ENCODE measurements at places on chromosomes 2 and 18.
A peak's percentile ranks its signal among the peaks of the same experiment; 100 is the strongest.

DNA sequence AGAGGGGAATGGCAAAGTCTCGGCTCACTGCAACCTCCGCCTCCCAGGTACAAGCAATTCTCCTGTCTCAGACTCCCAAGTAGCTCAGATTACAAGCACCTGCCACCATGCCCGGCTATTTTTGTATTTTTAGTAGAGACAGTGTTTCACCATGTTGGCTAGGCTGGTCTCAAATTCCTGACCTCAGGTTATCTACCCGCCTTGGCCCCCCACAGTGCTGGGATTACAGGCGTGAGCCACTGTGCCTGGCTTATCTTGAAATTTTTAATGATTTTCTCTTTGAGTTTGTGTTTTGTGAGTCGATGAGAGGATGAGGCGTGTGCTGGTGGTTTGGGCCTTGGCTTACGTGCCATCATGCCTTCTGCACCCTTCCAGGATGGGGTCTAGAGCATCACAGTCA is 101.3 kb upstream of the ST3GAL5 start:
- no peak for DNase-seq

GRCh38 chr18:27789406-27789805 is 387.5 kb downstream of the CDH2 start:
- DNase-seq, result no peak

DNA sequence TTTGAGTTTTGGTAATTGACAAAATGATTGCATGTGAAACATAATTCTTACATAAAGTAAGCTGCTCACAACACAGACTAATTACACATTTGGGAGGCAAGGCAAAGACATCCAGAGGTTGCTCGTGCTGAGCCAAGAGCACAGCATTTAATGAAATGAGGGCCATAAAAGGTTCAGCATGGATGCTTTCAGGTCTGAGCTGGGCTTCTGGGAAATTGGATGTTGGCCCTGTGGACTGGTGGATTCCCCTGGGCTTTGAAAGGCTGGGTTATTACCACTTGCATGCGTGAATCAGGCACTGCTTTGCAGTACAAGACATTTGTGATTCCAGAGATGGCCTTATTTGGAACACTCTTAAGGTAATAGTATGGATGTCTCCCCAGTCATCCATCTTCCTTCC is 533.5 kb upstream of the NRP2 start:
- no peak for DNase-seq

DNA sequence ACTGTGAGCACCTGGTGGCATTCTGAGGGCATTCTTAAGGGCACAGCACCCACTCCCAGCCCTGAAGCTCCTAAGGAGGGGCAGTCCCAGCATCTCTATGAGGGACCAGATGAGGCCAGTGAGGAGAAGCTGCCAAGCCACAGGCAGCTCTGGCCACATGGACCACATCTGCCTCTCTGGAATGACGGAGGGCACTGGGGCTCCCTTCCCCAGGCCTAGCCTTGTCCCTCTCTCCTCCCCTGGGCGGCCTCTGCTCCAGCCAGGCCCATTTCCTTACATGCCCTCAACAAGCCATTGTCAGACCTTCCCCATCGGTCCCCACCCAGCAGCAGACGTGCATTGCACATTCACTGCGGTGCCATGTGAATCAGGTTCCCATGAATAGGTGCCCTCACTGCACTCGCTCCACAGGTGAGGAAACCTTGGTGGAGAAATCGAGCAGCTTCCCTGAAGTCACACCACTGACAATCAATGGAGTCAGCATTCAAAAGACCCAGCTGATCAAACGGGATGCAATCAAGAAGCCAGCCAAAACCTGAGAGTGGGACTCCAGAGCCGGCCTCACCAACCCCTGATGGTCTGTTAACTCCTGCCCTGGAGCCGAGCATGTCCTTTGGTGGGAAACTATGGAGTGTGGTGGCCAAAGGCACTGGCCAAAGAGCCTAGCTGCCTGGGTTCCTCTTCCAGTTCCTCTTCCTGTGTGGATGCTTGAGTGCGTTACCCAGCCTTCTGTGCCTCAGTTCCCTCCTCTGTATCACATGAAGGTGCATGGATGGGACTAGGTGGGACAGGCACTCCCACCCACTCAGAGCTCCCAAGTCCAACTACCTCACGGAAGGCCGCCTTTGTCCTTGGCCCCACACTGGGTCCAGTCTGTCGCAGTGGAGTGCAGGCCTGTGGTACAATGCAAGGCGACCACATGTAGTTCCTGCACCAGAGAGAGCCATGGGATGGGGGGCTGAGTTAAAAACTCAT is 147.3 kb downstream of the ZFP36L2 start:
- DNase-seq, result no peak

DNA sequence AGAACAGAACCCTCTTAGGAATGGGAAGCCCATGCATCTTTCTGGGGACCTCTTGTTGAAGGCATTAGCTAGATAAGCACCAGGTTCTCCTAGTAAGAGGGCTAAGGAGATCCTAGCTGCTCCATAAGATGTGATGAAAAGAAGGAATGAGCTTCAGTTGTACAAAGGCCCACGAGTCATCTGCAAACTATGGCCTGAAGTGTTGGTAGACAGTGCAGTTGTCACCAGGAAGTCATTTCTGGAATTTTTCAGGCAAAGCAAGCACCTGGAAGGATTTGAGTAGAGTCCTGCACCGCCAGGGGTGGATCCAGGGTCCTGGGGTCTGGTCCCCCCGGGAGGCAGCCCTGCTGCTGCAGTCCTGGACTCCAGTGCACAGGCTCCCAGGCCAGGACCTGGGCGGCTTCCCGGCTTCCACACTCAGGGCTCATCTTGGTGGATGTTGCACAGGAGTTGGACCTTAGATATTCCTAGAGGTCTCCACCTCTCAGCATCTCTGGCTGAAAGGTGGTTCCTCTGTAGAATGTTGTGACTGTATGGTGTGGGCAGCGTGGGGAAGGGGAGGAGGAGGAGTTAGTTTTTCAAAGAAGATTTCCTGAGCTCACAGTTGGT is 85.3 kb downstream of the LDLRAD4 start:
- no peak for DNase-seq

DNA sequence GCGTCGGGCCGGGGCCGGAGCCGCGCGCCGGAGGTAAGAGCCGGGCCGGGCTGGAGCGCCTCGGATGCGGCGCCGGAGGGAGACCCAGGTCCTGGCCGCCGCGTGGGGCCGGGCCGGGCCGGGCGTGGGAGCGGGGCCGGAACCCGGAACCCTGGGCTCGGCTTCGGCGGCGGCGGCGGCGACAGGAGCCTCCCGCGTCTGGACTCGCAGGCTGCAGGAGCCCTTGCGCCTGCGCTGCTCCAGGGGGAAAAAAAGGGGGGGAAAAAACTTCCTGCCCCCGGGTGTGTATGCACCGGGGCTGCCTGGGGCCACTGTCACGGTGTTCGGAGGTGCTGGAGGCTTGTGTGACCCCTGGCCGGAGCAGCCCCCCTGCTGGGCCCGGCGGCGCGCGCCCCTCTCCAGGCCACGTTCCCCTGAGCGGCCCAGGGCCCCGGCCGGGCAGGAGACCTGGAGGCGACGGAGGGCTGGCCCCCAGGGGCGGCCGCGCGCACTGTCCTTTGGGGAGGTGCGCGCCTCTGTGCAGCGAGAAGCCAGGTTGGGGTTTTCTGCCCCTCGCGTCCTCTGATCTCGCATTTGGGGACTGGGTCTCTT is 864 bp downstream of the KLHL29 start:
- no peak for DNase-seq

GRCh38 chr2:48248251-48248933 is 281.6 kb upstream of the STON1 start:
- DNase-seq, result peak; percentile 12

- no peak for DNase-seq
These were observed 57.4 kb upstream of the AMMECR1L start for GRCh38 chr2:127943186-127943585.

DNA sequence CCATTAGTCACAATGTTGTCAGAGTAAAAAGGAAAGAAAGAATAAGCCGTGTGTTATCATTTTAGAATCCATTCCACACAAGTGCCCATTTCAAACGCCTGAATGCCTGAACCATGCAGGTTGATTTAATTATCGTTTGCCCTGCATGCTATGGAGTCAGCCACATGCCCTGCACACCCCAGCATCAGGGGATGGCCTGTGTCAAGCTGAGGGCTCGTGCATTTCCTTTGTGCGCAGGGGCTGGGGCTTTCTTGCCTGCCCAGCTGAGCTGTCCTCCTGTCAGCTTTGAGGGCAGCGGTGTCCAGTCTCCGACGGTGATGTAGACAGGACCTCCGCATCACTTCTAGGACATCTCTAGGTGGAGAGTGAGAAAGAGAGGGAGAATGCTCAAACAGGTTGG is 200.4 kb downstream of the TSN start:
- no peak for DNase-seq

- no peak for DNase-seq
These were observed 1.1 kb downstream of the PID1 start for GRCh38 chr2:229269941-229270340.

DNA sequence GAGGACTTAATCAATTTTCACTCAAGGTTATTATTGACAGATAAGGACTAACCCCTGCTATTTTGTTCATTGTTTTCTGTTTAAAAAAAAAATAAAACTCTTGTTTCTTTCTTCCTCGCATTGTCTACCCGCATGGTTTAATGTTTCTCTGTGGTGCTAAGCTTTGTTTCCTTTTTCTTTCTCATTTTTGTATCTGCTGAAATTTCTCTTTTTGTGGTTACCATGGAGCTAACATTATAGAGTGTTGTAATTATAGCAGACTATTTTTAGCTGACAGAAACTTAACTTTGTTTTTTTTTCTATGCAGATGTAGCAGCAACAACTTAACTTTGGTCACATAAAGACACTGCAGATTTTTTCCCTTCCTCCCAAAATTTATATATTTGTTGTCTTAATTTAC is 43.1 kb upstream of the CHN1 start:
- DNase-seq, result no peak

DNA sequence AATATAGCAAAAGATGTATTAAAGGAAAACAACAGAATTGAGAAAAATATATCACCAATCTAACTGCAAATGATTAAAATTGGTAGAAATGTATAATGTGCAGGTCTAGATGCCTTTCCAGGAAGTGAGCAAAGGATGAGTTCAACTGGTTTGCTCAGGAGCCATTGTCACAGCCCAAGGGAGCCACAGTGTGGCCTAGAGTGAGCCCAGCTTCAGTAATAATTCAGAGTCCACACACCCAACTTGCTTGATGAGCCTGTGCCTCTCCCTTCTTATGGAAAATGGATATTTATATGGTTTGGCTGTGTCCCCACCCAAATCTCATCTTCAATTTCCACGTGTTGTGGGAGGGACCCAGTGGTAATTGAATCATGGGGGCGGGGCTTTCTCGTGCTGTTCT is 92.2 kb upstream of the ASAP2 start:
- no peak for DNase-seq

DNA sequence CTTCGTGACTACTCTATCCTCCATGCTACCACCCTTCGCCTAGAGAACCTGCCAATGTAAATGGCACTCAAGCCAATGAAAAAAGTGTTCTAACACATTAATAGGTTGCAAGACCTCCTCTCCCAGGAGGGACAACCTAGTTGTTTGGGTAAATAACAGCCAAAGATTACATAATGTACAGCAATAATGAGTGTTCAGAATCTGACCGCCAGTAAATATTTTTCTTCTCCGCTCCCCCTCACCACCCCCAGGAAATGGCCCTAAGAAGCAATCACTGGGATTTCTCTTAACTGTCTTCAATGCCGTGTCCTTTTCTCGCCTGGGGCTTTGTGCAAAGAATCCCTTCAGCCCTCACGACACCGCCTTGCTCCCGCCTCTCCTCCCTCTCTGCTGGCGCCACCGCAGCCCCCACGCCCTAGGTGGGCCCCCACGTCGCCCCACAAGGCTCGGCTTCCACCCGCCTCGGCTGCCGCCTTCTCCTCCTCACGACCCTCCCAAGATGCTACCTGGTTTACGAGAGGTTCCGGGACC is 458 bp downstream of the HYCC2 start:
- no peak for DNase-seq

DNA sequence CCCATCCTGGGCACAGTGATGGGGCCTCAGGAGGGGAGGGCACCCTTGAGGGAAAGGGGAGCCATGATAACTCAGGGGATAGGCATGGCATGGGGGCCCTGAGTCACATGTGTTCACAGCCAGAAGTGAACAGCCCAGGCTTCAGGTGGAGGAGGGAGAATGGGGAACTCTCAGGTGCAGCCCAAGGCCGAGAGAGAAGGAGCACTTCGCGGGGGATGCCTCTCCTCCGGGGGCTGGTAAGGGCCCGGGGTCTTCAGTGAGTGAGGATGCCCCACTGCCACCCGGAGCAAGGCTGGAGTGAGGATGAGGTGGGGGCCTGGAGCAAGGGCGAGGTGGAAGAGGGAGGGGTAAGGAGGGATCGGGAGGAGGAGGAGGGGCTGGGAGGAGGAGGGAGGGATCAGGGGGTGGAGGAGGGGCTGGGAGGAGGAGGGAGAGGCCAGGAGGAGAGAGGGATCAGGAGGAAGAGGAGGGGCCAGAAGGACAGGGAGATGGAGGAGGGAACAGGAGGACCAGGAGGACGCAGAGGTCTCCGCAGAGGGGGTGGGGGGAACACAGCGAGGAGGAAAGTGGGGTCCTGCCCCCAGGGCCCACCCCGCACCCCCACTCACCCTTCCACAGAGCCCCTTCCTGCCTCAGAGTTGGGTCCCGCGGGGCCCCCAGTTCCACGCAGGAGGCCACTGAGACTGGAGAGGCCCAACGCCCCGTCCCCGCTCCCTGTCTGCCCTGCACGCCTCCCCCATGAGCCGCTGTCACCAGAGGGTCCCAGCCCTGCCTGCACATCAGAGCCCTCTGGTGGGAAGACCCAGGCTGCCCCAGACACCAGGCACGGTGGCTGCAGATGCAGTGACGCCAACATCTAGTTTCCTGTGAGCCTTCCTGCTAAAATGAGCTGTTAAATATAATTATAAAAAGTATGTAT is 42.8 kb downstream of the RAMP1 start:
- no peak for DNase-seq

DNA sequence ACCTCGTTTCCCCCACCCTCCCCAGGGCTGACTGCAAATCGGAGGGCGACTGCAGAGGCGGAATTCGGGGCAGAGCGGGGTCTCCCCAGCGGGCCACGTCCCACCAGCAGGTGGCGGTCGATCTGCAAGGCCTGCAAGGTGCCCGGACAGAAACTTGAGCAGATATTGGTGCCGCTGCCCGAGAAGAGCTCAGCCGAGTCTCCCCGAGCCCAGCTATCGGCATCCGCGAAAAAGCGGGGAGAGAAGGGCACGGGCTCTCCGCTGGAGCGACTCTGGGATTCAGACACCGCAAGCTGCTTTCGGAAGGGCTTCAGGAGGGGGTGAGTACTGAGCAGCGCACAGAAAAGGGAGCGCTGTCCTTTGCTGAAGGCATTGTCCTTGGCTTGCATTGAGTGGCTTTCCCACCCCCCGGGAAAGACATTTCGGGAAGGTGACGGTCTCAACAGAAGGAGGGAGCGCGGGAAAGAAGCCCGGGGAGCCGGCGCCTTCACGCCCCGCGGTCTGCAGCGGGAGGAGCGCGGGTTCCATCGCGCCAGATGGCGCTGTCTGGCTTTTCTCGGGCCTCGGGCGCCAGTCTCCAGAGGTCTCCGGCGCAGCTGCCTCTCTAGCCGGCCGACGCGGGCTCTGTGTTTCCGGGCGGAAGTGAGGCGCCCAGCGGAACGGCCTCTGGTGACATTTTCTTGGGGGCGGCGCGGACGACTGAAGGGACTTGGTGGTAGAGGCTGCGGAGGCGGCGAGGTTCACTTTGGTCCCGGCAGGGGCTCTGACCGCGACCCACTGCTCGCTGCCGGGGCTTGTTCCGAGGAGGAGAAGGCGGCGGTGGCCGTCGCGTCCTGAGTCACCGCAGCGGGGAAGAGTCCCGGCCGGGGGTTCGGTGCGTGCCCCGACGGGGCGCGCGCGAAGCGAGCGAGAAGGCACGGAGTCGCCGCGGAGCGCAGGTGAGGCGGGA is 69.5 kb downstream of the HAUS1 start:
- DNase-seq, result peak; percentile 96

GRCh38 chr2:39991298-39991697 is 212.2 kb upstream of the THUMPD2 start:
- no peak for DNase-seq
